ENCODE measurements at places on chromosomes 11 and 22. TPM values are rescaled to one million over a fixed set of nuclear protein-coding genes. Genes with fewer than 3 reads are reported as not detected.
A peak's percentile ranks its signal among the peaks of the same experiment; 100 is the strongest.

TRIM21 gene
- total RNA-seq, result 10.6 TPM

BDNF gene
- 0.07 TPM for total RNA-seq

GRCh38 chr11:58832056-58832645 lies 12.4 kb downstream of the GLYATL2 start:
- DNase-seq, result no peak

- DNase-seq, result no peak
Measured at GRCh38 chr11:112167145-112167544, at the start of gene TEX12. TEX12 (plus strand) TSS chr11:112167372; CDS start chr11:112169269, 1,897 bp downstream.

GRCh38 chr22:39316440-39317083 lies 2.9 kb downstream of the RPL3 start:
- peak; percentile 71 for DNase-seq
